ENCODE measurements at places on chromosomes 12 and 14.

DNA sequence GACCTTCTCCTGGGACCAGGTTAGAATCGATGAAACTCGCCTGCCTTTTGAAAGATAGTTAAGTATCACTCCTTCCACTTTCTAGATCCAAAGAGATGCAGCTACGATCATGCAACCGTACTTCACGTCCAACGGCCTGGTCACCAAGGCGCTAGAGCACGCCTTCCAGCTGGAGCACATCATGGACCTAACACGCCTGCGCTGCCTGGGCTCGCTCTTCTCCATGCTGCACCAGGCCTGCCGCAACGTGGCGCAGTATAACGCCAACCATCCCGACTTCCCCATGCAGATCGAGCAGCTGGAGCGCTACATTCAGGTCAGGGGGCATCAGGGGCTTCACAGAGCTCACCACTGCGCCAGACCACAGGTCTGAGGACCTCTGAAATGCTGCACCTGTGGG, 51.4 kb downstream of the DYNC1H1 start:
- DNase-seq: no peak

DNA sequence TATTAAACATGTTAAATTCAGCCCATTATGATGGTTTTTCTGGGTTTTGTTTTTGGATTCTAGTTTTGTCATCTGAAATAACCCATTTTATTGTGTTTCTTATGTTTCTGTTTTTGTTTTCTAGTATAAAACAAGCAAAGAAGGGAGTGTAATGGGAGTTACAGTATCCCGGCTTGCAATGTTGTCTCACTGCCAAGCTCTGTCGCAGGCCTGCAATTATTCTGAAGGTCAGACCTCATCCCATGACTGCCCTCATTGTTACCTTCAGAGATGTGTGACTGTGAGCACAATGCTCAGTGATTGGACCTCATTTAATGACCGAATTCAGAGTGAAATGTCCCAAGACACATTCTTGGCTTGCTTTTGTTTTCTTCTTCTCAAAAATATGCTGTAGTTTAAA, 73.0 kb upstream of the ATF1 start:
- DNase-seq: no peak

GRCh38 chr12:34288963-34289345, 266.7 kb downstream of the ALG10 start:
- no peak for DNase-seq

DNA sequence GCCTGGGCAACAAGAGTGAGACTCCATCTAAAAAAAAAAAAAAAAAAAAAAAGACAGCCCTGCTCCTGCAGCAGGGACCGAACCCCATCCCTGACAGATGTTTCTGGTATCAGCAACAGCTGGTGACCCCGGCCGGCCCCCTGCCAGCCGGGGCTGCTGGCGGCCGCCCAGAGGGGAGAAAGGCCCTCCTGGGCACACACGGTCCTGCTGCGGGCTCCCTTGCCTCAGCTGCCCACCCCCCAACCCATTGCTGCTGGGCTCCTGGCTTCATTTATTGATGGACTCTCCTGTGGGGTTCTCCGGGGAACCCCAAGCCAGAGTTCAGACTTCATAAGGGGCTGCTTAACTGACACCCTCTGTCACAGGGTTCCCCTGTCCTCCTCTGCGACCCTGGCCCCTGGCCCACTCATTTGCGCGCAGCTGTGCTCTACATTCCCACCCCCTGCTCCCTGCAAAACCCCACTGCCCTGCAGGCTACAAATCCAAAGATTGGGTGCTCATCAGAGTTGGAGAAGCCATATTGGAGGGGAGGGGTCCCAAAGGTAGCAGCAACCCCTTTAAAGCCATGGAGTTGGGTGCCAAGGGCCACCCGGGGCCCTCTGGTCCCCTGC, 103.6 kb upstream of the RTL1 start:
- DNase-seq: no peak

DNA sequence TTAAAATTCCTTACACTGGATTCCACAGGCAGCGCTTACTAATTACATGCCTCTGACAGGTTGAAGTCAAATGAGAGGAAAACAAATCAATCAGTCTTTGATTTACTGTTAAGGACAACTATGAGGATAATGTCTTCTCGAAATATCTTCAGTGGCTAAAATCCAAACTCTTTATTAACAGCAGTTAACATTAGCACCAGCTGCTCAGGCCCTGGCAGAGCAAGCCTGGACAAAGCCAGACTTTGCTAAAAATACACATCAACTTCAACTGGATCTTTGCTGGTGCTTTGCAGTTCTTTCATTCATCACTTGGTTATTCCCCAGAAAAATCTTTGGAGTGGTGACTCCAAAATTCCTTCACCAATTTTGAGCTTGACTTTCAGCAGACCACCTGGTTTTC, 98.7 kb downstream of the HECTD4 start:
- DNase-seq: no peak

DNA sequence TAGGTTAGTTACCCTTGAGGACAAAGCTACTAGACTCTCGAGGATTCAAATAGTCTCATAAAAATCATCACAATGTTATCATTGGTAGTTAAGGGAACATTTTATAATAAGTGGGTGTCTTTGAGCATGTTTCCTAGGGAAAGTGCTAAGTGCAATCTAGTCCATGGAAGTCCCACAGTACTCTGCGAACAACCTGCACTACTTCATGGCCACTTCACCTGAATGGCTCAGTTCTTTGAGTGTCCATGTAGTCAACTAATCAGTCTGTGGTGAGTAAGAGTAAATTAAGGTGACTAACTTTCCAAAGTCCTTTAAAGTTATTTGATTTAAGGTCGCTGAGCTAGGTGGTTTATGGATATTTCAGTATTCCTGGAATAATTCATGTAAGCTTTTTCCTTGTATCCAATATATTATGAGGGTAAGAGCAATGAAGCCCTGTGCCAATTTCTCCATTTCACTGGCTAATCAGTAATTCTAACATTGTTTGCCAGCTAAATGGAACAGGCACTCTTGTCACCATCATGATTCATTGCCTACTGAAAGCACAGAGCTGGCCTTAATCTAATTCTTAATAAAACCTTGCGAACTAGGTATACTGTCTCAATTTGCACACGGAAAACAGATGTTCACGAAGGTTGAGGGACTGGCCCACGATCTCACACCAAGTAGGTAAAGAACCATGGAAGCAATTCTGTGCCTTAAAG, 495.1 kb downstream of the APAF1 start:
- DNase-seq: no peak

DNA sequence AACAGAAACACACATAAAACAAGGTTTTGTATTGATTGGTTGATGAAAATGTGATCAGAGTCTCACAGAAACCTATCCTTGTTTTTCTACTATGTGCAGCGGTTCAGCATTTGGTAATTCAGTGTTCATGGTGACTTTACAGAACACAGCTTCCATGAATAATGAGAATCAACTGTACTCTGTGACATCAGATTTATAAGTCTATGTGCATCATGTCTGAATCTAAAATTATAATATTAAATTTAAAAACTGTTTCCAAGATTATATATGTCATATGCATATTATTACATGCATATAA, 104.3 kb downstream of the SLC16A7 start:
- no peak for DNase-seq

- DNase-seq: peak; percentile 42
Observed at GRCh38 chr12:6960593-6961277, 9.6 kb downstream of the PTPN6 start.

- no peak for DNase-seq
Observed at GRCh38 chr14:96735526-96735925, 61.7 kb upstream of the VRK1 start.

DNA sequence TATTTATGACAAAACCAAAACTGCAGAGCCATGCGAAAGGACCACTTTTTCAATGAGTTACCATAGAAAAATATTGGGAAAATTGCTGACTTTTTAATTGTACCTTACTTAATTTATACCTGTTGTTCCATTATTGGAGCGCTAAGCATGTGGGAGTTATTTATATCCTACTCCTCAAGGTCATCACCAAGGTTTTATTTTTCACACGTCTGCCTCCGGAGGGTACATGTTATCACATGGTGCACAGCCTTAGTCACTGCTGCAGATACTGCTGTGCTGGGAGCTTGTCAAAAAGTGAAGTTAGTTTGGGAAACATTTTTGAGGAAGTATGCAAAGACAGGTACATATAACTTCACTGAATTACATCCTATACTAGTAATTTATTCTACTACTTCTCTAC, 1444.3 kb downstream of the AACS start:
- no peak for DNase-seq

GRCh38 chr12:23055004-23055403, 430.0 kb downstream of the ETNK1 start:
- no peak for DNase-seq

DNA sequence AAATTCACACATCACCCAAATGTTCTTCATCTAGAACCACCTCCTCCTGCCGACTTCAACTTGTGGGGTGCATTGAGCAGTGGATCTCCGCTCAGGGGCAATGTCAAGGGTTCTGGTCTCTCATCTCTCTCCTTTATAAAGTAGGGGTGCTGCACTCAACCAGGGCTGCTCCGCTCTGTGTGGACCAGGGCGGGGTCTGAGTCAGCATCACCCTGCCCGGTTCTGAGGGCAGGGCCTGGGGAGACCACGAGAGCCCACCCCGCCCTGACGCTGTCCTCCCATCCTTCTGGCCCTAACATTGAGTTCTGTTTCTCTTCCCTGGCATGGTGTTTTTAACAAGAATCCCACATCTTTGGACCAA, 311.6 kb upstream of the DIO3 start:
- no peak for DNase-seq

DNA sequence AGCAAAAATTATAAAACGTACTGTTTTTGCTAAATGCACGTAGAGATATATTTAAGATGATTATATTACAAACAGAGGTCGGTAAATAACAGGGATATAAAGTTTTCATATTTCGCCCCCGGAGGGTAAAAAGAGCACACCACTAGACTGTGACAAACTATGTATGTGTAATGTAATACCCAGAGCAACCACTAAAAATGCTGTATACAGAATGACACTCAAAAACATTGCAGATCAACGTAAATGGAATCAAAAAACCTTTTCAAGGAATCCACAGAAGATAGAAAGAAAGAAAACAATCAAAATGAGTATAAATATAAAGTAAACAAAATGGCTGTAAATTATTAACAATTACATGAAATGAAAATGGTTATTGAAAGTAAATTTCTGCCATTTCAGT, 37.6 kb upstream of the PRB4 start:
- no peak for DNase-seq

GRCh38 chr12:6827982-6828780, at the start of gene P3H3:
Gene P3H3 (plus strand): TSS chr12:6828407. CDS start chr12:6828441, 34 bp downstream.
- no peak for DNase-seq

GRCh38 chr14:93964281-93964680, 12.1 kb downstream of the ASB2 start:
- DNase-seq: no peak

DNA sequence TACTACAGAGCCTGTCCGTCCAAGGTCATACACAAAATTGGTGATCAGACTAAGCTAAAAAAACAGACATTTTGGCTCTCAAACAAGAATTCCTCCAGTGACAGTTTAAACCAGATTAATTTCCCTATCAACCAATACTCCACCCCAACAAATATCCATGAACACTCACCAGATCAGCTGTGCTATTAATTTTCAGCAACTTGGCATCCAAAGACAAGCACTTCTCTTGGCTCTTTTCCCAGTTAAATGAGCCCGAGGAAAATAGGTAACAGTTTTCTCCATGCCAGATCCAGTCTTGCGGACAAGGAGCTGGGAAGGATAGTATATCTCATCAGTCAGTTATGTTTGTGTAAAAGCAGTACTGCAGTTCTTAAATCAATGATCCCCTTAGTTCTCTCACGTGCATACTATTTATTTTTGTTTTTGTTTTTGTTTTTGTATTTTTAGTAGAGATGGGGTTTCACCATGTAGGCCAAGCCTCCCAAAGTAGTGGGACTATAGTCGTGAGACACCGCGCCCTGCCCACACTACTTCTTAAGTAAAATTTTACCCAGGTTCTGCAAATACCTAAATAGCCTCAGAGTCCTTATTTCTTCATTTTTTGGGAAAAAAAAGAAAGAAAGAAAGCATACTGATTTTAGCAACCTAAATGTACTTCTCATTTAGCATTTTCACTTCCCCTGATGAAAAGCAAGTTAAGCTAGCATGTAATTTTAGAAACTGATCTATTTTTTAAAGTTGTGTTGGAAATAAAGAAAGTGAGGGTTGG, 11.1 kb downstream of the OLR1 start:
- no peak for DNase-seq

- DNase-seq: no peak
Observed at GRCh38 chr12:113724794-113725556, 241.2 kb downstream of the RBM19 start.

- DNase-seq: no peak
Observed at GRCh38 chr12:91023326-91024004, 18.7 kb upstream of the EPYC start.

GRCh38 chr12:115155665-115156645, 472.0 kb upstream of the TBX3 start:
- DNase-seq: no peak

DNA sequence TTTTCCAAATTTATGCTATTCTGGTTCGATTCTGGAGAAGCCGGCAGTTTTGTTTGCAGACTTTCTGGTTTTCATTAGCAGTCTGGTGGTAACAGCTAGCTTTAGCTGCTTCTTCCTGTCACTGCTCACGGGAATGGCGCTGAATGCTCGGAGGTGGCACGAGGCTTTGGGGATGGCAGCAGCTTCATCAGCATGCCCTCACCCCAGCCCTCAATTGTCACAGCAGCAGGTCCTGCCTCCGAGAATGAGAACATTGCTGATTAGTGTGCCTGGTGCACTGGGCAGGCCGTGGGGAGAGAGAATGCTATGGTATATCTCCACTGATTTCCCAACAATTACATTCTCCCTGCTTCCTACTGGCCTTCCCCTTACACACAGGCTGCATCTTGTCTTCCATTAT, 73.6 kb downstream of the SAMD4A start:
- DNase-seq: no peak

DNA sequence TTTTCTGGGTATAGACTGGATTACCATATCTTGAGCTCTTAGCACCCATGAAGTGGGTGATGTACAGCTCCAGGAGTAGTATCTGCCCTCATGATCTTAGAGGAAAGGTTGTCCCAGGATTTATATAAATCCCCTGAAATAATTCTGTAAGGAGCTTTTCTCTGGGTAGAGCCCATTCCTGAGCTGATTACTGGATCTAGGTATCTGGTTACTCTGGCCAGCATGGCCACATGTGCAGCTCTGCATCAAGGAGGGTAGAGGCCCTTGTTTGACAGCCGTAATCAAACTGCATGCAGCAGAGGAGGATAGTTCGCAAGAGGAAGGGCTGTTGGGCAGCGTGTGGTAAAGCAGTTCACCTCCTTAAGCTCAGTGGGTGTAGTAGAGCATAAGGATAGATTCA, 8.5 kb downstream of the COX14 start:
- DNase-seq: no peak

GRCh38 chr12:58470266-58471010, 449.9 kb downstream of the LRIG3 start:
- DNase-seq: no peak

GRCh38 chr14:99183311-99183710, 88.7 kb downstream of the BCL11B start:
- DNase-seq: no peak

GRCh38 chr12:90268574-90268973, 559.9 kb upstream of the ATP2B1 start:
- no peak for DNase-seq

DNA sequence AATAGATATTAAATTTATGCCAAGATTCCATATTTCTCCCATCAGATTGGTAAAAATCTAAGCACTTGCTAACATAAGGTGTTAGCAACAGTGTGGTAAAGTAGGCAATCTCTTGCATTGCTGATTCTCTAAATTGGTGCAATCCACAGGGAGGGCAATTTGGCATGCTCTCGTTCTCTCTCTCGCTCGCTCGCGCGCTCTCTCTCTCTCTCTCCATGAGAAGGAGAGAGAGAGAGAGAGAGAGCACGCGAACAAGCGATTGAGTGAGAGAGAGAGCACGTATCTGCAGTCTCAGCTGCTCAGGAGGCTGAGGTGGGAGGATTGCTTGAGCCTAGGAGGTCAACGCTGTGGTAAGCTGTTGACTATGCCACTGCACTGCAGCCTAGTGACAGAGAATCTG, 25.9 kb downstream of the PSEN1 start:
- no peak for DNase-seq
